ENCODE measurements at places on chromosomes 12 and 14.

DNA sequence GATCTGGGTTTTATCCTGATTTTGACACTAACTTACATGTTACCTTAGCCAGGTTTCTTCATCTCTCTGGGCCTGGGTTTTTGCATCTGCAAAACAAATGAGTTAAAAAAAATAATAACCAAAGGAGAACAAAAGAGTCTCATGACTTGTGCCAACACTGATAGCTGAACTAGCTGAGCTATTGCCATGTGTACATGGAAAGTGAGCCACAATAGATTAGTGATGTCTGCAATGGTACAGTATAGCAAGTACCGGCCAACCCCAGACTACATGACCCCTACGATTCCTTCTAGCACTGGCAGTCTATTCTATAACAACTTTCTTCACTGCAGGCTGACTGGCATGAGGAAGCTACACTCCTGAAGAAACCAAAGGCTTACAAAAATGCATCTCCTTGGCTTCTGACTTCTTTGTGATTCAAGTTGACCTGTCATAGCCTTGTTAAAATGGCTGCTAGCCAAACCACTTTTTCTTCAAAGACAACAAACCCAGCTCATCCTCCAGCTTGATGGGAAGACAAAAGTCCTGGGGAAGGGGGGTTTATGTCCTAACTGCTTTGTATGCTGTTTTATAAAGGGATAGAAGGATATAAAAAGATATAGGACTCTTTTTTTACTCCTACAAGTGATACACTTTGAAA is 123.7 kb downstream of the DAD1 start:
- DNase-seq: no peak

GRCh38 chr12:80056845-80057244 is 42.5 kb upstream of the OTOGL start:
- DNase-seq: no peak

DNA sequence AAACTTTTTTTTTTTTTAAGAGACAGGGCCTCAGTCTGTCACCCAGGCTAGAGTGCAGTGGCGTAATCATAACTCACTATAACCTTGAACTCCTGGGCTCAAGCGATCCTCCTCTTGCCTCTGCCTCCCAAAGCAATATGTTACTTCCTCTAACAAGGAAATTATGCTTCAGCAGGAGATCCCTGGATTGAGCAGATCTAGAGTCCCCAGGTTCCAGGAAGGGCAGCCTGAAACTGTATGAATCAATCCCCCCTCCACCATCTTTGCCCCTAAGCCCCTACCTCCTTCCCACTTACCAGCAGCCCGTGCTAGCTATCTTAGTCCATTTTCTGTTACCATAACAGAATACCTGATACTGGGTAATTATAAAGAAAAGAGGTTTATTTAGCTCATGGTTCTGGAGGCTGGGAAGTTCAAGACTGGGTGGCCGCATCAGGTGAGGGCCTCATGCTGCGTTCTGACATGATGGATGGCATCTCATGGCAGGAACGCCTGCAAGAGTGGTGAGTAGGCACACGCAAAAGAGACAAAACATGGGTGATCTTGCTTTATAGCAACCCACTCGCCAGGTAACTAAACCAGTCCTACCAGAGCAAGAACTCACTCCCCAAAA is 5.0 kb downstream of the TAMALIN start:
- DNase-seq: no peak

- DNase-seq: no peak
Observed at GRCh38 chr14:24978862-24979724, 70.9 kb downstream of the STXBP6 start.

DNA sequence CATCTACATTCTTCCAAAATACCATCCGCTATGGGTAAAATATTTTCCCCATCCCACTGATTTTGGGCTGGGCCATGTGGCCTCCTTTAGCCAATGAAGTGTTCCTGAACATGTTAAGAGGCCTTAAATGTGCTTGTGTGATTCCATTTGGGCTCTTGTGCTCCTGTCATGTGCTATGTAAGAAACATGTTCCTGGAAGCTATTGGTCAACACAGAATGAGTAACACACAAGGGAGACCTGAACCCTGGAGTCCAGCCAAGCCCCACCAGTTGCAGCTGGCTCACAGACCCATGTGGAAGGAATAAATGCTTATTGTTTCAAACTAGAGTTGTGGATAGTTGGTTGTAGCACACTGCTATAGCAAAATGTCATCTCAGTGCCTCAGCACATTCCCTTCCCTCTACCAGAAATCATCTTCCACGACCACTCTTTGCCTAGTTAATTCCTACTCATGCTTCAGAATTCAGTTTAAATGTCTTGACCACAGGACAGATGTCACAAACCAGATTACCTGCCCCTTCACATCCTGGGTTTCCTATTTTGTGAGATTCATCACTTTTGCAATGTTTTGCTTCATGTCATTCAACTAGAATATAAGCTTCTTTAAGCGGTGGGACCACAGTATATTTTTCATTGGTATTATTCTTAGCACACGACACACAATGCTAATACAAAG is 217.3 kb upstream of the EEA1 start:
- DNase-seq: no peak

GRCh38 chr12:40152783-40153383 is 47.0 kb upstream of the SLC2A13 start:
- DNase-seq: peak; percentile 7

- DNase-seq: no peak
Observed at GRCh38 chr12:121613462-121613861, 12.9 kb upstream of the ORAI1 start.

- no peak for DNase-seq
Observed at GRCh38 chr12:71157601-71158233, at the start of gene TSPAN8. TSPAN8 (minus strand) TSS chr12:71157999; CDS start chr12:71157678, 321 bp downstream.

- no peak for DNase-seq
Observed at GRCh38 chr12:5201554-5202218, 158.0 kb downstream of the KCNA5 start.

DNA sequence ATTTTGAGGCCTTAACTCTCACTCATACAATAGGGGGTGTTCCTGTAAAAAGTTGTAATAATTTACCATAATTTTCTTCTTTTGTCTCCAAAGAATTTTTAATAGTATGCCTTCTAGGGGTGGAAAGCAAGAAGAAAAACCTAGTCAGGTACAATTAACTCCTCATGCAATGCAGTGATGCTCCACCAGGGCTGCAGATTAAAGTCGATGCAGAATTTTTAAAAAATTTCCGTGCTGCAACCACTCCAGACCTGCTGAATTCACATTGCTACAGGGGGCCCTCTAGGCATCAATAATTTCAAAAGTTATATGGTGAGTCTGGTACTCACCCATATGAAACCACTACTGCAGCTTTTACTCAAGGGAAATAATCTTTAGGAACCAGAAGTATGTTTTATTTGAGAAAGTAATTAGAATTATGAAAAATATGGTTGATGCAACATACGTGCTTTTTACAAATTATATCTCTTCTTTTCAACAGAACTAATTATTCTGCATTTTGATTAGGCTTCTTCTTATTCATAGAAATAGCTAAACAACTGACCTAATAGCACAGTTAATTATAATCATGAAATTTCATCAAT is 353.2 kb downstream of the BCAT1 start:
- DNase-seq: no peak

DNA sequence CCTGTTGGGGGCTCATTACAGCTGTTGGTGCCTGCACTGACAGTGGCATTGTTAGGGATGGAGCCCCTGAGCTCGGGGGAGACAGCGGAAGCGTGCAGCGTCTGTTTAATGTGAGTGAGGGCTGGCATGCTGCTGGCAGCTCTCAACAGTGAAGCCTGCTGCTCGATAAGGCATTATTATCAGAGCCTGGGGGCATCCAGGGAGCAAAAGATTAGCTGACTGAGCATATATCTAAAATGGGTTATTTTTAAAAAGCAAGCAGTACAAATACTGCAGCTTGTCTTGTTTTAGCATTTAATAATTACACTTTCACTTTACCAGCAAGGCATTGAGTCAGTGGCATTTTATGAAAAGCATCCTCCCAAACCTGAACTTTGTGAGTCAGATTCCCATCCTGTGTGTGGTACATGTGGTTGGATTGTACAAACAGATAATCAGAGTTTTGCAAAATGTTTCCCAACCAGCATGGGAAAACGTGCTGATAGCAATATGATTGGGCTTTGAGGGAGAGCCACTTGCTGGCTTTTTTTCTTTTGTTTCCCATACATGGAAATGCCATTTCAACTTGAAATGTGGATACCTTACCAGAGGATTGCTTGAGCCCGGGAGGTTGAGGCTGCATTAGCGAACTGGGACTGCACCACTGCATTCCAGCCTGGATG is 150.8 kb downstream of the PRKCH start:
- DNase-seq: peak; percentile 83

GRCh38 chr14:40574780-40575179 is 1031.9 kb upstream of the LRFN5 start:
- no peak for DNase-seq

GRCh38 chr12:14960548-14961465 is 594 bp downstream of the ARHGDIB start:
- no peak for DNase-seq

- no peak for DNase-seq
Observed at GRCh38 chr14:69625299-69626131, 14.1 kb downstream of the SUSD6 start.

All from GM03348 (cell line).